ENCODE measurements at places on chromosomes 5 and 9. TPM values are rescaled to one million over a fixed set of nuclear protein-coding genes. Genes with fewer than 3 reads are reported as not detected.
A peak's percentile ranks its signal among the peaks of the same experiment; 100 is the strongest.

DNA sequence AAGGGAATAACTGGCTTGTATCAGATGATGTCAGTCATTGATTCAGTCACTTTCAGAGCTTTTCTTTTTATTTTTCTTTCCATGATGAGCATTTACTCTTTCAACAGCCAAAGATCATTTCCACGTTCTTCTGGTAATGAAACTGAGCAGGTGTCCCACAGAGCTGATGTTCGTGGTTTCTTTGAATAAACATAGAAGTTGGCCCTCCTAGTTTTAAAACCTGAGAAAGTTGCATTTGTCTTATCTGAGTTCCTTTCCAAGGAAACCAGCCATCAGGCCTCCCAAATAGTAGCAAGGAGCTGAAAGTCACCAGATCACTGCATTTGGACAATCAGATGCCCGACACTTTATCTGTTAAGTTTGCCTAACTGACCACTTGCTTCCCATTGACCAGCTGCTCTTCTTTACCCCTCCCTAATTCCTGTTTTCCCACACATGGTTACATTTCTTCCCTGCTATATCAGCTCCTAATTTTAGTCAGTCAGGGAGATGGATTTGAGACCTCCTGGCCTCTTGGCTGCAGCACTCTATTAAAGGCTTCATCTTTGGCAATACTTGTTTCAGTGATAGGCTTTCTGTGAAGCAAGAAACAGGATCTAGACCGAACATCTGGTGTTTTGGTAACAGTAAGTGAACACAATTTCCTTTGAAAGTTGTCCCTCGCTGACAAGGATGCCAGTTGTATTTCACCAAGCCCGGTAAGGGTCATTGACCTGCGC lies 420.8 kb downstream of the CHSY3 start:
- no peaks in the 10 kb centered on the region for H3K27me3 ChIP-seq
- H3K4me1 ChIP-seq = no peaks in the 10 kb centered on the region
- H3K36me3 ChIP-seq = no peaks in the 10 kb centered on the region
- no peak overlapping the region for H3K27ac ChIP-seq

- H3K4me3 ChIP-seq = no peak overlapping the region
- H3K36me3 ChIP-seq = no peaks in the 10 kb centered on the region
- H3K27ac ChIP-seq = peak overlapping the region; percentile 32
- H3K4me1 ChIP-seq = peaks cover 38% of the 10 kb centered on the region
- H3K27me3 ChIP-seq = no peaks in the 10 kb centered on the region
Observed at GRCh38 chr5:140342896-140343295, 3.5 kb downstream of the HBEGF start.

DNA sequence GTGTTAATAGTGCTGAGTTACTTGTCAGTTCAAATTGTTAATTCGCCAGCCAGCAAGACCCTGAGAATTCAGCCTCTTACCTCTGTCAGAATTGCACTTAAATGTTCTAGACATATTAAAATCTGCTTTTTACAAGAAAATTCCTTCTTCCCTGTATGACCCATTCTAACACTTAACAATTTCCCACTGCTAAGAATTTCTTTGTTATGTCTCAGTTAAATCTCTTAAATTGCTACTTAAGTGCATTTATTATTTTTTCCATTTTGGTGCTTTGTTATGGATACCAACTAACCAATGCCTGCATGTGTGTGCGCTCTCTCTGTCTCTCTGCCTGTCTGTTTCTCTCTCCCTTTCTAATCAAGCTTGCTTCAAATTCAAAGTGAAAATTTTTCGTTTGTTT lies 44.9 kb downstream of the IZUMO3 start:
- H3K36me3 ChIP-seq = no peaks in the 10 kb centered on the region
- H3K4me3 ChIP-seq = no peak overlapping the region
- no peaks in the 10 kb centered on the region for H3K4me1 ChIP-seq
- no peaks in the 10 kb centered on the region for H3K27me3 ChIP-seq
- DNase-seq = no peak
- H3K27ac ChIP-seq = no peak overlapping the region

DNA sequence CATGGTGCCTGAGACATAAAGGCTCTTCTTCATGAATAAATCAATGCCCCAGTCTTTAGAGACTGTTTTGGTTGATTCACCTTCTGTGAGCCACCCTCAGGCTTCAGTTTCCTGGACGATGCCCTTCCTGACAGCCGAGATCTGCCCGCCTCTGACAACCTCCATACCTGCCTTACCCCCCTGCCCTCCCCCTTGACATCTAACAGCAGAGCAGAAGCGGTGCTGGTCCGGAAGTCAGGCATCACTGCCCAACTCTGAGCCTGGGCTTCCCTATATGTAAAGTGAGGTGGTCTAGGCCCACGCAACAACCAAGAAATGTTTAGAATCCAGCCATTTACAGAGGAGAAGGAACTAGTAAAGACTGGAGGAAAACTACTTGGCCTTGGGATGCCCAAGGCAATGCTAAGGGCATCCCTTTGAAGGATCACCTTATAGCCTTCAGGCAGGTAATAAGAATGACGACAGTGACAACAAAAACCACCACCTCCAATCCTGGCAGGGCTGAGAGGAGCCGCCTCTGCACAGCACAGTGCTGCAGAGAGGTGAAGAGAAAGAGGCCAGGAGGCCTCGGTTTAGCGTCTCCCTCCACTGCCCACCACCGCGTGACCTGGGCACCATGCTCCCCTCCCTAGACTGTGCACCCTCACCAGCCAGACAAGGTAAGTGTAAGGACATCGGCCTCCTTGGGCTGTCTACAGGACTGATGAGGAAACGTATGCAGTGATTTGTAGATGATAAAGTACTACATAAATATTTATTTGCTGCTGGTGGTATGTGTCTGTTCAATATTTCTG lies 35.3 kb upstream of the GABBR2 start:
- H3K4me1 ChIP-seq = no peaks in the 10 kb centered on the region
- no peak overlapping the region for H3K4me3 ChIP-seq
- H3K36me3 ChIP-seq = no peaks in the 10 kb centered on the region
- DNase-seq = no peak

Gene ACTBL2
- not detected for total RNA-seq

Gene GNA14
- not detected for total RNA-seq

Gene CCIN
- 0.15 TPM for total RNA-seq

Gene PLCXD3
- not detected for total RNA-seq

- no peak overlapping the region for H3K27ac ChIP-seq
- no peak overlapping the region for H3K4me3 ChIP-seq
- H3K36me3 ChIP-seq = no peaks in the 10 kb centered on the region
- H3K27me3 ChIP-seq = no peaks in the 10 kb centered on the region
- no peak for DNase-seq
Observed at GRCh38 chr9:21833090-21833801, 30.8 kb downstream of the MTAP start.

DNA sequence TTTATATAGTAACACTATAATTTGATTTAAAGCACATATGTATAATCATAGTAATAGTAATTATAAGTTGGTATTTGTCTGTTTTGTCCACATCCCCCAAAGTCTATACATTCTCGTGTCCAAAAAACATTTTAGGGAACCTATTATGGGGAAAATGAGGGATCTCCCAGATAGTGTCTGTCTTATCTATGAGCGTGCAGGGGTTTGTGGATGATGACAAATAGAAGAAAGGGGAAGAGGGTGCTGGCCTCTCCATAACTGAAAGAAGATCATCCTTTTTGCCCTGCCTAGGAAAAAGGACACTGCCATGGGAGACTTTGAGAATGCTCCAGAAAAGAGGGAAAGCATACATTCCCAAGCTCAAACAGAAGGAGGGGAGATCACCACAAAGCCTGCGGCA lies 45.3 kb downstream of the C5orf22 start:
- H3K36me3 ChIP-seq = no peaks in the 10 kb centered on the region
- no peaks in the 10 kb centered on the region for H3K4me1 ChIP-seq
- H3K27me3 ChIP-seq = no peaks in the 10 kb centered on the region
- H3K4me3 ChIP-seq = no peak overlapping the region
- no peak overlapping the region for H3K27ac ChIP-seq

Gene CTSV
- total RNA-seq = not detected

Gene ENTPD2
- not detected for total RNA-seq

DNA sequence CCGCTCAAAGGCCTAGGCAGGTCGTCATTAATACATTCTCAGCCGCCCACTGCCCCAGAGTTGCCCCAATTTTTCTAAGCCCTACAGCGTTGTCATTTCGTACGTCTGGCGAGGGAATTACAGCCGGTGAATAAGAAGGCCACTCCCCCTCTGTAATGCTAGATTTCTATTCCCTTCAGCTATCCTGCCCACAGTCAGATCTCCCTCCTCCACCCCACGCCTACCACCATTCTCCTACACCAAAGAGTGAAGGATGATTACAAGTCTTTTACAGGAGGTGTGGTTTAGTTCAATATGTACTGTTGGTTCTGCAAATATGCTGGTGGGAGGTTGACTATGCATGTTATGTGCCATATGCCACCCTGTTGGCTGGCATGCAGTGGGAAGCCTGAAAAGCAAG lies 83.7 kb upstream of the SMIM15 start:
- H3K27ac ChIP-seq = no peak overlapping the region
- H3K27me3 ChIP-seq = no peaks in the 10 kb centered on the region
- H3K4me1 ChIP-seq = no peaks in the 10 kb centered on the region
- no peaks in the 10 kb centered on the region for H3K36me3 ChIP-seq
- no peak for DNase-seq

Gene TRIP13
- 0.49 TPM for total RNA-seq

DNA sequence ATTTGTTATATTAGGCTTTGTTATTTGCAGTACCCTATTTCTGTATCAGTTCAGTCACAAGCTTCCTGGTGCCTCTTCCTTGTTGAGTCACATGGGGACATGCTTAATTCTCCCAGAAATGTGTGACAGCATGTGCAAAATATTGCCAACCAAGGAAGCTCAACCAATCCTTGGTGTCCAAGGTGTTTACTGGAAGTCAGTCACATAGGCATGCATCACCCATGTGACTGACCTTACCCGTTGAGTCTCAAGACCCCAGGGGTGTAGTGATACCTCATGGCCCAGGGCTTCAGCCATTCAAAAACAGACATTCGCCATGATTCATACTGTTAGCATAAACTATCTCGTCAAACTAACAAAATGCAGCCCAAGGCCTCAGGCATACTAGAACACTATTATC lies 9.3 kb upstream of the ANKDD1B start:
- no peaks in the 10 kb centered on the region for H3K27me3 ChIP-seq
- no peak overlapping the region for H3K27ac ChIP-seq
- H3K4me1 ChIP-seq = peaks cover 4% of the 10 kb centered on the region
- no peak for DNase-seq
- no peaks in the 10 kb centered on the region for H3K36me3 ChIP-seq
- H3K4me3 ChIP-seq = no peak overlapping the region

GRCh38 chr5:155936520-155937406 lies 390.2 kb upstream of the SGCD start:
- no peaks in the 10 kb centered on the region for H3K4me1 ChIP-seq
- no peaks in the 10 kb centered on the region for H3K27me3 ChIP-seq
- no peaks in the 10 kb centered on the region for H3K36me3 ChIP-seq
- H3K4me3 ChIP-seq = no peak overlapping the region

- peak overlapping the region; percentile 29 for H3K4me3 ChIP-seq
- no peaks in the 10 kb centered on the region for H3K27me3 ChIP-seq
- peaks cover 18% of the 10 kb centered on the region for H3K36me3 ChIP-seq
Observed at GRCh38 chr9:122816163-122816867, 12.1 kb downstream of the PDCL start.

Gene C5orf24
- 30.8 TPM for total RNA-seq

DNA sequence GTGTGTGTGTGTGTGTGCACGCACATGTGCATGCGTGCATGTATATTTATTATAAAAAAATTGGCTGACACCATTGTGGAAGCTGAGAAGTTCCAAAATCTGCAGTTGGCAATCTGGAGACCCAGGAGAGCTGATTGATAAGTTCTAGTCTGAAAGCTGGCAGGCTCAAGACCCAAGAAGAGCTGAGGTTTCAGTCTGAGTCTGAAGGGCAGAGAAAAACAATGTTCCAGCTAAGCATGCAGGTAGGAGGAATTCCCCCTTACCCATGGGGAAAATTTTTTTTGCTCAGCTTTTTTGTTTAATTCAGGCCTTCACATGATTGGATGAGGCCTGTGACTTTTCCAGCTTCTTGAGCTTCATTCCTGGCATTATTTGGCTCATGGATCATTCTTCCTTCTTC lies 31.2 kb upstream of the ACTBL2 start:
- no peaks in the 10 kb centered on the region for H3K27me3 ChIP-seq
- no peak overlapping the region for H3K4me3 ChIP-seq
- no peak for DNase-seq
- H3K36me3 ChIP-seq = no peaks in the 10 kb centered on the region
- H3K4me1 ChIP-seq = no peaks in the 10 kb centered on the region
- H3K27ac ChIP-seq = no peak overlapping the region

Gene BSPRY
- total RNA-seq = not detected

GRCh38 chr9:120212153-120212852 lies 367.7 kb downstream of the CDK5RAP2 start:
- no peaks in the 10 kb centered on the region for H3K27me3 ChIP-seq
- H3K4me3 ChIP-seq = no peak overlapping the region
- H3K27ac ChIP-seq = no peak overlapping the region
- no peak for DNase-seq
- no peaks in the 10 kb centered on the region for H3K4me1 ChIP-seq

Gene PRDM9
- not detected for total RNA-seq

Gene ZNF483
- total RNA-seq = 4.9 TPM

Data from naive thymus-derived CD4-positive, alpha-beta T cell (primary cell).